EH (cell line): ENCODE measurements at places on chromosomes 2 and 18.
A peak's percentile ranks its signal among the peaks of the same experiment; 100 is the strongest.

DNA sequence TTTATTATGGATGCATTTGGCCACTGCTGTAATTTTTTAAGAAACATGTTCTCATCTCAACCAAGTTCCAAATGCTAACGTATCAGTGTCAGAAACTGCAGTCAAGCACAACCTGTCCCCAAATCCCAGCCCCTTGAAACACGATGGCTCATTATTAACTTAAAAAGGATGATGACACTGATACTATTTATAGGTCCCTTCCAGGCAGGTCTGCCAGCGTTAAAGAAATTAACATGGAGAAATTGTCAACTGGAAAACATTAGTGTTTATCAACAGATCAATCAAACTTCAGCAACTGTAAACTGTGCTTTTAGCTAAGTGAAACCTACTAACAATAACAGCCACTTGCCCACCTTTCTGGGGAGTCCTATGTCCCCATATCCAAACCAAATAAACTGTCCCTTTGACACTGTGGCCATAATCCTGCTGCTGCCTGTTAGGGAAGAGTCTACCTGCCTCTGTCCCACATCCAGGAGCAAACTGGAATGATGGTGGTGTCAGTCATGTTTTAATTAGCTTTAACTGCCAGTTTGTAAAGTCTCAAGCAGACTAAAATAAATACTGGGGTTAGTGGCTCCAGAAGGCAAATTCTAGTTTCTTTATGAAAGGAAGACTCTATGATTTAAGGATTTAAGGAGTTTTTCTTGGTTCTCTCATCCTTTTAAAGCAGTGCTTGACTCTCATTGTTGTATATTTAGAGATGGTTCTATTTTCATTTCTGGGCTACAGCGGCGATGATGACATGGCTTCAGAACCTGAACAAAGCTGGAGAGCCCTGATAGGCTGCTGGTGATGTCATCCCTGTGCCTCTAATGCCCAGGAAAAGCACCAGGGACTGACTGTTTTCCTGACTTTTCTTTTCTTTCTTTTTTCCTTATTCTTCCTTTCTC, 583.6 kb upstream of the PIK3C3 start:
- DNase-seq: peak; percentile 0

- DNase-seq: peak; percentile 14
These were observed 34.5 kb downstream of the NEURL3 start for GRCh38 chr2:96470636-96471035.

- no peak for DNase-seq
These were observed 309.0 kb upstream of the CDH2 start for GRCh38 chr18:28485918-28486317.

- no peak for DNase-seq
These were observed 415.2 kb upstream of the KCNH7 start for GRCh38 chr2:163253621-163254285.

DNA sequence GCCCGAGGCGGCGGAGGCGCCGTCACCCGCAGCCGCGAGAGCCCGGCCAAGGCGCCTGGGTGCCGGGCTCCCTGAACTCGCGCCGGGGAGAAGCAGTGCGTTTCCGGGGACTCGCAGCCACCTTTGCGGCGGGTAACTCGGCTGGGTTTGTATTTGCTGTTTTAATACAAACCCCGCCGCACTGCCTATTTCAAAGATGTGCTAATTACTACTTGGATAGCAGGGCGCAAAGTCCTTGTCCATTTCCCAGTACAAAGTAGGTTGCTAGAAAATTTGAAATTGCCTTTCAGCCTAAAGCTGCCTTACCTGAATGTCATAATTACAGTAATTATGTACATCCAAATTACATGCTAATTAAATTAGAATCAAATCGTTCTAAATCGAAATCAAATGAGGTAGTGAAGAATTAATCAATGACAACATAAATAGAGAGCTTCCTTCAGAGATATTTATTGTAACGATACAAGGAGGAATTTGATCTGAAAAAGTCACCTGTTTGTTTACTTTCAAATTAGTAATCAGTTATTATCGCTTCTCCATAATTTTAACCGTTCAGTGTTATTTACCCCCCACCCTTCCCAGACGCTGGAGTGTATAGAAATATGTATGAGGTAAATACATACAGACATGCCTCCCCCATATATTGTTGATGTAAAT, 8.1 kb downstream of the SP9 start:
- DNase-seq: no peak

DNA sequence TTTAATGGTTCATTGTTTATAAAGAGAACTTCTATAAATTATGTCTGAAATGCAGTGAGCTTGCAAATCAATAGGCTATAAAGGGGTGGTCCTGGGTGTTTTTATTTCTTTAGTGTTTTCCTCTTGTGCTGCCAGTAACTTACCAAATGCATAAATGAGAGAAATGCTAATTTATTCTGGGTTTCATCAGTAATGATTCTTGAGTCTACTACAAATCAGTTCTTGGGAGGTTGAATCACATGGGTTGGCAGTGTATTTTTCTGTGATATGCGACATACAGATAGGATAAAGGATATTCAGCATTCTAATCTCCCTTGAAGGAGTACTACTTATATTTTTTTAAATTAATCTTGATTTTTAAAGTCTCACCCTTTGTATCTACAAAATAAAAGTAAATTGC, 170.1 kb upstream of the UNC80 start:
- DNase-seq: no peak

DNA sequence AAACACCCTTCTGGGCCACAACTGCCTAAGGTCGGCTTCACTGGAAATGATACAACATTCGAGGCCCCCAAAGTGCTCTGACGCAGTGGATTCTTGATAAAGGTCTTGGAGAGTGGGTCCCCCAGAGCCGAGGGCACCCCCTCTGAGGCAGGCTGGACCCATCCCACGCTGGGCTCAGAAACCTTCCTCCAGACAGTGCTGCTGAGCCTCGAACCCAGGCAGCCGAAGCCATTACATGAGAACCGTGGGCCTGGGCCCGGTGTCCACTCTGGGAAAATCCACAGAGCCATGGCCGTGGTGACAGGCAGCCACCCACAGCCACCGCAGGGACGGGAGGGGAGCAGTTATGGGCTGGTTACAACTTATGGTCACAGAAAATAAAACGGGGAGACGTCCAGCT, 81.4 kb upstream of the ID2 start:
- DNase-seq: no peak

GRCh38 chr2:60629801-60630385, 76.4 kb upstream of the BCL11A start:
- DNase-seq: no peak

DNA sequence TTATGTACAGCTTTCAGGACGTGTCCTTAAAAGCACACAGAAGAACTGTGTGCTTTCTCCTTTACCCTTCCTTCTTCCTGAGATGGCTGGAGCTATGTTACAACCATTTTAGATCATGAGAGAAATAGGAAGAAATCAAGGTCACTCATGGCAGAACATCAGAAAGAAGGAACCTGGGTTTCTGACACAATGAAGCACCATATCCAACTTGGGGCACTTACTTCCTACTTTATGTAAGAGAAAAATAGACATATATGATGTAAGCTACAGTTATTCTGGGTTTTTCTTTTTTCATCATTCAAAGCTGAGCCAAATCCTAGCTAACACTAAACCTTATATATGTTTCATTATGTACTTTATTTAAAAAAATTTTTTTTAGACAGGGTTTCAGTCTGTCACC, 79.5 kb downstream of the FAM161A start:
- no peak for DNase-seq

DNA sequence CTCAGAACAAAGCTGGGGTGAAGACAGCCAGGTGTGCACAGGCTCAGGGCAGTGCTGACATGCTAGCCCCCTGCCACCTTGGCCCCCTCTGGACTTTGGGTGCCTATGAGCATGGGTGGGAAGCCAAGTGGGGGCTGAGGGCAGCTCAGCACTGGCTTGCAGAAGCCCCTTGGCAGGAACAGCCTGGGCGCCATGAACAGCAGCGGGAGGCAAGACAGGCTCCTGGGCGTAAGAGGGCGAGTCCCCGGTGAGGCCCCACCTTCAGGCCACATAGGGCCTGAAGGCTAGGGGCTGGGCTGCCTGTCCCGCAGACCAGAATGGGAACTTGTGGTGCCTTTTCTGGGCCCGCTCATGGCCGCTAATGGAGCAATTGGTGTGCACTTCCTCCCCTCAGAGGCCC, 47.0 kb upstream of the COX7A2L start:
- DNase-seq: no peak

- DNase-seq: no peak
These were observed 316 bp downstream of the GRP start for GRCh38 chr18:59220164-59220783.

- DNase-seq: no peak
These were observed 7.8 kb downstream of the PECR start for GRCh38 chr2:216073773-216074172.

- no peak for DNase-seq
These were observed 96.2 kb downstream of the MYO1B start for GRCh38 chr2:191341436-191341835.

- no peak for DNase-seq
These were observed 13.8 kb upstream of the ZFP36L2 start for GRCh38 chr2:43239981-43240765.

DNA sequence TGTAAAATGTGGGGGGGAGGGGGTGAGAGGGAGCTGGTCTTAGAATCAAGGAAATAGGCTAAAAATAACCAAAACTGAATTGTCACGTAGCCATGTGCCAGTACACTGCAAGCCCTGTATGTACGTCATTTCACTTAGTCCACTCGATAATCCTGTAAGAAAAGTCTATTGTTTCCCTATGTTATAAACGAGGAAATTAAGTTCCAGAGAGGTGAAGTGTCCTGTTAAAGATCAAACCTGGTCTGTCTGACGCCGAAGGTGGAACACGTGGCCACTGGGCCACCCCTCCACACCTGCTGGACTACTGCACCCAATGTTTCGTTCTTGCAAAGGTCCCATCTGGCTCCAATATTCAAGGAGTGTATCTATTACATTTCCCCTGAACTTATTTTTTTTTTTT, 29.6 kb downstream of the TFCP2L1 start:
- DNase-seq: no peak

- peak; percentile 19 for DNase-seq
These were observed 7.8 kb downstream of the RAB11FIP5 start for GRCh38 chr2:73104933-73105332.

DNA sequence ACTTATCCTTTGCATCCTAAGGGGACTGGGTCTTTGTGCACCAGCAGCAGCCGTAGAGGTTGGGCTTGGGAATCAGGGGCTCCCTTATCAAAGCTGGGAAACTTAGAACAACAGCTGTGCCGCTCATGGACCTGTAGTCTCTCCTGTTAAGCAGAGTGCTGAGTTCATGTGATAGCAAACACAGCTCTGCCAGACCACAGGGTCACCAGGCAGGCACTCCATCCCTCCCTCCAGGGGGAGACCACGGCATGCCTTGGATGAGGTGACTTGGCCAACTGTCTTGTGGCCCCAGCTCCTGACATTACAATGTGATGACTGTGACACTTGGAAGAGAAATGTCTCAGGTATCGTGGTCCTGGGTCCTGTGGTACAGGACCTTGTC, 60.0 kb downstream of the DGKD start:
- peak; percentile 41 for DNase-seq

DNA sequence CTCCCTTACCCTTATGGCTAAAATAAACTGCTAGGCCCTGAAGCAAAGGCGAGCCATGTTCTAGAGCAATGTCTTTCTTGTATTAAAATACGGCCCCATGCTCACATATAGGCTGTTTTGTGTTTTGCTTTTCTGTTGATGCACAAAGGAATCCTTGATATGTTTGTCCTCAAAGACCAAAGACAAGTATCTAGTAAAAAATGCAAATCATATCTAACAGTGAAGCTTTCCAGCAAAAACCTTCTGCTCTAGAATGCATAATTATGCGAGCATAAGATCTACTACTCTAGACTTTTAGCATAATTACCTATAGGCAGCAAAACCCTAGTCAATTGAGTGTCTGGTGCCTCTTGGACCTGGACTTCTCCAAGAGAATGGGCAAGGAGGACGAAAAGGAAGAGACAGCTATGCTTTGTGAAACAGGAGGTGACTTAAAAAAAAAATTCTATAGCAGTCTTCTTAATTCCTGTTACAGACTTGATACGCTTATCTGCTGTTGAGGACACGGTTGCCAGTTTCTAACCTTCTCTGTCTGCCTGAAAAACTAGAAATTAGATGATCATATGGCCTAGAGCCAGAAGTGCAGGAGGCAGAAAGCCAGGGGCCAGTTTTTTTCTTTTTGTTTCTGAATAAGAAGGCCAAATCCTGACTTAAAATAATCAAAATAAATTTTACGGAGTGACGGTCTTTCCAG, 1.5 kb upstream of the AMMECR1L start:
- DNase-seq: no peak

- DNase-seq: no peak
These were observed 100.3 kb downstream of the MBP start for GRCh38 chr18:77032181-77032701.

GRCh38 chr2:215367662-215368492, 56.0 kb downstream of the ATIC start:
- DNase-seq: peak; percentile 80

DNA sequence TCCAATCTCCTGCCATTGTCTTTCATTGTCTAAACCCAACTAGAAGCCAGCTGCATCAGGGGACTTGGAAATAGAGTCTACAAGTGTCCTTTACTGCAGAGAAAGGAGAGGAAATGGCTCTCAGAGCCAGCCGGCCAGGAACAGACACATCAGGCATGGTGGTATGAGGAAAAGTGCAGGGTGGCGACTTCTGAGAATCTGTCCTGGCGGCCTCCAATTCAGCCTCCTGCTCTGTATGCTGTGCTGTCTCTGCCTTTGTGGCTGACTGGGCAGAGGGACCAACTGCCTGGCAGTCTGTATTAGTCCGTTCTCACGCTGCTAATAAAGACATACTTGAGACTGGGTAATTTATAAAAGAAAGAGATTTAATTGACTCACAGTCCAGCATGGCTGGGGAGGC, 36.8 kb upstream of the AQP4 start:
- DNase-seq: no peak

- no peak for DNase-seq
These were observed 321.4 kb downstream of the AFF3 start for GRCh38 chr2:99821039-99821438.

DNA sequence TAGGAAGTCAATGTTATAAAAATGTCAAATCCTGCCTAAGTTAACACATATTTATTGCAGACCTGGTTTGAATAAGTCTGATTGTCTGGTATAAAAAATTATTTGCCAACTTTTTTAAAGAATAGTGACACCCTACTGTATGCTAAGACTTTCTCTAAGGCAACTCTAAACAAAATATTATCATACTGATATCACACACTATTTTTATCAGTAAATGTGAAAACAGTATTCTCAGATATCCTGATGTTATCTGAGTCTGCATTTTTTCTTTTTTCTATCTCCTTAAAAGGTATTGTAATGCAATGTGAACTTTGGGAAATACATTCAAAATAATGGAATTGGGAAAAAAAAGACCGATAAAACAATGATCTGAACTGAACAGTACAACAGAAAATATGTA, 127.1 kb downstream of the DOCK10 start:
- DNase-seq: peak; percentile 57

- no peak for DNase-seq
These were observed 2.2 kb downstream of the MMADHC start for GRCh38 chr2:149585166-149585885.

DNA sequence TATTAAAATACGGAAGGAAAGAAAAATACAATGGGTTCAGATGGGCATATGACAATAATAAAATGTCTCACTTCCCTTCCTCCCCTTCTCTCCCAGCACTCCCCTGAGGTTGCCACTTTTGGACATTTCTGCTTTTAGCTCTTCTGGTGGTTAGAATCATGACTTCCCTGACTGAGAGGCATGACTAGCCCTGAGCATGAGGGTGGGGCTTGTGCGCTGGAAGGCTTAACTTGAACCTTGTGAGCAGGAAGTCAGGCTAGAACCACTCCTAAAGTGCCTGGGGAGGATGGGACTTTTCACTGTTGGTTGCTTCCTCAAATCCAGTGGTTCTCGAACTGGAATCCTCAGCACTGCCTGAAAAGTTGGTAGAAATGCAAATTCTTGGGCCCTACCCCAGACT, 19.7 kb upstream of the ARHGAP25 start:
- no peak for DNase-seq
